ENCODE measurements at places on chromosomes 4 and X. TPM values are rescaled to one million over a fixed set of nuclear protein-coding genes. Genes with fewer than 3 reads are reported as not detected.

DNA sequence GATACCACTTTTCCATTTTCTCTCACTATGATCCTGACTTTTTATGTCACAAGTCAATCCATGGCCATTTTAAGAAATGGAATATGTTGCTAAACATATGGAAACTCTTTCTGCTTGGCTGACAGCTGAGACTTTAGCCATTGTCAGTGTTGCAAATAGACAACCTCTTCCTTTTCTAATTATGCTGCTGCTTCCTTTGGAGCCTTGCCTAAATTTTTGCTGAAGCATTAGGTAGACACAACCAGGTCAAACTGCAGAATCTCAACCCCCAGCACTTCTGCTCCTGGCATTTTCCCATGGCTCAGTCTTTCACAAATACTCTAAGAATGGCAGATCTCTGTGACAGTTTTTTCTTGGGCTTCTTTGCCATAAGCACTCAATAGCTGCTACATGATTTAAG lies 543.3 kb downstream of the GRID2 start:
- no peaks in the 10 kb centered on the region for H3K36me3 ChIP-seq
- no peaks in the 10 kb centered on the region for H3K4me1 ChIP-seq
- H3K4me3 ChIP-seq = no peak overlapping the region
- DNase-seq = no peak
- no peak overlapping the region for H3K27ac ChIP-seq

The IQSEC2 gene
- total RNA-seq = 8.2 TPM

GRCh38 chr4:123555233-123555806 lies 158.7 kb downstream of the SPRY1 start:
- peaks cover 2% of the 10 kb centered on the region for H3K27me3 ChIP-seq
- DNase-seq = no peak
- peaks cover 3% of the 10 kb centered on the region for H3K36me3 ChIP-seq
- H3K4me1 ChIP-seq = peaks cover 53% of the 10 kb centered on the region
- peak overlapping the region; percentile 29 for H3K4me3 ChIP-seq
- peak overlapping the region; percentile 92 for H3K27ac ChIP-seq

GRCh38 chr4:27288496-27288895 lies 427.9 kb downstream of the STIM2 start:
- no peaks in the 10 kb centered on the region for H3K36me3 ChIP-seq
- H3K27me3 ChIP-seq = no peaks in the 10 kb centered on the region
- H3K4me1 ChIP-seq = no peaks in the 10 kb centered on the region
- no peak for DNase-seq
- H3K4me3 ChIP-seq = no peak overlapping the region
- no peak overlapping the region for H3K27ac ChIP-seq

DNA sequence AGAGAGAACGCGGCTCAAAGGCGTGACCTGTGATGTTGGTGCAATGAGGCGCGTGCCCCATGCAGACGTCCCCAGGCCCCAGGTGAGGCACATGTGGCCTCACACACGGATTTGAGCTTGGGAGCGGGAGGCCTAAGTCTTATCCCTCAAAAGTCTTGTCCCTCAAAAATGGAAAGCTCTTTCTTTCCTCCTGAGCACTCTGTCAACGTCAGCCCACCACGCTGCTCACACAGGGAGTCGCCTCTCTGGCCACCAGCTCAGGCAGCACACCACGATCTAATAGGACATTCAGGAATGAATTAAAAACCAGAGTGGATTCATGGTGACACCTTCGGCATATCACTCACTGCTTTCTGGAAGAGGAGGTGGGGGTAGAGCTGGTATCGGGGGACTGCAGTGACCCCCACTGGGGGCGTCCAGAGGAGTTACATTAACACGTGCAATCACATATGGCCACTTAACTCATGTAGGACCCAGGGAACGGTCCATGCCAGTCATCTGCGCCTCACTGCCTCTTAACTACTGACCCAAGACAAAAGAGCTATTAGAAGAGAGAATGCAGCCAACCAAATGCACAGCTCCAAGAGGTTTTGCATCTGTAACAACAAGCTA lies 21.9 kb upstream of the CYP4V2 start:
- peaks cover 3% of the 10 kb centered on the region for H3K36me3 ChIP-seq
- no peaks in the 10 kb centered on the region for H3K4me1 ChIP-seq
- no peak overlapping the region for H3K4me3 ChIP-seq
- no peak for DNase-seq

The CXorf49B gene
- total RNA-seq = not detected

DNA sequence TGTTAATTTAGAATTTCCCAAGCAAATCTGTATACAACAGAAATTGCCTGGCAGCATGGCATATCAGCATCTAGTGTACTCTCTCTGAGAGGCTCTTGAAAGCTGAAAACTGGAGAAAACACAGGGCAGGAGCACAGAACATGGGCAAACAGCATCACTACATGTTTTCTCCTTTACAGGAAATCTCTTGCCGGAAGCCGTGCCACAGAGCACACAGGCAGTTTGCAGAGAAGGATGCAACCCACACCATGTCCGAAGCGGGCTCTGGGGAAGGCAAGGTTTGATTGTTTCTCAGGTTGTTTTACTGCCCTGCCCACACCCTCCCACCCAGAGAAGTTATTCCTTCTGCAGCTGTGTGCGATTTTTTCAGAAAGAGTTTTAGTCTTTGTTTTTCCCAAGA lies 41.1 kb upstream of the FAM9C start:
- no peak overlapping the region for H3K4me3 ChIP-seq
- no peaks in the 10 kb centered on the region for H3K27me3 ChIP-seq
- H3K27ac ChIP-seq = no peak overlapping the region
- DNase-seq = no peak
- H3K4me1 ChIP-seq = peaks cover 29% of the 10 kb centered on the region
- no peaks in the 10 kb centered on the region for H3K36me3 ChIP-seq

- no peaks in the 10 kb centered on the region for H3K4me1 ChIP-seq
- no peak for DNase-seq
- peaks cover 48% of the 10 kb centered on the region for H3K27me3 ChIP-seq
- H3K36me3 ChIP-seq = no peaks in the 10 kb centered on the region
- H3K4me3 ChIP-seq = no peak overlapping the region
- H3K27ac ChIP-seq = no peak overlapping the region
Observed at GRCh38 chr4:47705326-47705981, 132.4 kb downstream of the CORIN start.

The SMIM43 gene
- not detected for total RNA-seq

- no peak for DNase-seq
- no peaks in the 10 kb centered on the region for H3K36me3 ChIP-seq
- peaks cover 20% of the 10 kb centered on the region for H3K4me1 ChIP-seq
- no peaks in the 10 kb centered on the region for H3K27me3 ChIP-seq
Observed at GRCh38 chrX:38150993-38151392, 69.7 kb downstream of the SRPX start.

The BEX5 gene
- total RNA-seq = 0.42 TPM

The MAGEE1 gene
- 4.4 TPM for total RNA-seq

DNA sequence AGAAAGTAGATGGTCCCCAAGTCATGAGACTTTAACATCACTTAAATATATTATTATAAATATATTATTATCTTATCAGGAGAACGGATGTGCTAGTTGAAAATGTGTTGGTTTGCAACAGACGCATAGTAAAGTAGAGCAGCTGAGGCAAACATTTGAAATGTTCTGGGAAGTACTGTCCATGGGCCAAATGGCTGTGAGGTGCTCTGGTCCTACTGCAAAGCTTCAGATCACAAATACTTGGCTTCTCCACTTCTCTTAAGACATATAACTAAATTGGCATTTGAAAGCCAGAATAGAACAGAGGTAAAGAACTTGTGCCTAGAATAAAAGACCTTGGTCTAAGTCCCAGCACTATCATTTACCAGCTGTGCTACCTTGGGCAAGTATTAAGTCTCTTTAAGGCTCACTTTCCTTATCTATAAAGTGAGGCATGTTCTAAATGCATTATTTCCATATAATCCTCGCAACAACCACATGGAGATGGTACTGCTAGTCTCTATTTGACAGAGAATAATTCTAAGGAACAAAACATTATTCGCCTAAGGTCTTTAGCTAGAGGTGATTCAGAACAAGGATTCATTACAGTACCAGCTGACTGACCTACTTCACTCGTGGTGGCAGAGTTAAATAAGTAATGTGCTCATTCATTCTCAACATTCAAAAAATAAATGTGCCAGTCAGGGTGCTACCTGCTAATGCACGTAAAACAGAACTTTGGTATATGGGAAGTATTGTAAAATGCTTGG lies 297.1 kb downstream of the PPP3CA start:
- peaks cover 9% of the 10 kb centered on the region for H3K4me1 ChIP-seq
- no peak overlapping the region for H3K27ac ChIP-seq
- H3K27me3 ChIP-seq = no peaks in the 10 kb centered on the region
- no peak for DNase-seq

GRCh38 chr4:158810487-158811215 lies 41.8 kb downstream of the FNIP2 start:
- DNase-seq = no peak
- peak overlapping the region; percentile 39 for H3K4me3 ChIP-seq
- no peaks in the 10 kb centered on the region for H3K36me3 ChIP-seq
- no peaks in the 10 kb centered on the region for H3K27me3 ChIP-seq

The NDUFB11 gene
- total RNA-seq = 65.4 TPM

The XPNPEP2 gene
- total RNA-seq = not detected

The GNPDA2 gene
- total RNA-seq = 17.9 TPM

DNA sequence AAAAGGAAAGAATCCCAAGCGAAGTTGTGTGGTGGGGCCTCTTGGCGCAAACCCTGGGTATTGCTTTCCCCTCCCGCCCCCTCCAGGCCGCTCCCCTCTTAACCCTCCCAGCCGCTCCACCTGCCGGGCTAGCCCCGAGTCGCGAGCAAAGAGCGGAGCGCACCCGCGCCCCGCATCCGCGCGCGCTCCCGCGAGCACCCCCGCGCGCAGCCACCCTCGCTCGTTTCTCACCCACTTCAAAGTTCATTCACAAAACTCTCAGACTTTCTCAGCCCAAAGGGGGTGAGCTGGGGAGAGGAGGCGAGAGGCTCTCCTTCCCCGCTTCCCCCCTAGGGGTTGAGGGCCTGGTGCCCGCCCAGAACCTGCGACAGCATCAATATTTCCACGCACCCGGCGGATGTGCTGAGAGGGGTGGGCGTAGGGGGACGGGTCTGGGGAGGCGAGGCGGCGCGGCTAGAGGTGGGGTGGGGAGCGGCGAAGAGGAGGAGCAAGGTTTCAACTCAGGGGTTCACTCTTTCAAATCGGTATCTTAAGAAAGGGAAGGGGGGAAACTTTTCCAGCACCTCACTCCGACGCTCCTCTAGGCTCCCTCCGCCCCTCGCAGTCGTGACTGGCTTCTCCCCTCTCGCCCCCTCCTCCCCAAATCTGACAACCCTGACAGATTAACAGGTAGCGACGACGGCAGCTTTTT lies 1.8 kb downstream of the MAML3 start:
- peak overlapping the region; percentile 66 for H3K27ac ChIP-seq
- peak overlapping the region; percentile 81 for H3K4me3 ChIP-seq
- DNase-seq = no peak
- peaks cover 16% of the 10 kb centered on the region for H3K4me1 ChIP-seq

The HPRT1 gene
- 22.4 TPM for total RNA-seq

The GPR82 gene
- total RNA-seq = not detected

DNA sequence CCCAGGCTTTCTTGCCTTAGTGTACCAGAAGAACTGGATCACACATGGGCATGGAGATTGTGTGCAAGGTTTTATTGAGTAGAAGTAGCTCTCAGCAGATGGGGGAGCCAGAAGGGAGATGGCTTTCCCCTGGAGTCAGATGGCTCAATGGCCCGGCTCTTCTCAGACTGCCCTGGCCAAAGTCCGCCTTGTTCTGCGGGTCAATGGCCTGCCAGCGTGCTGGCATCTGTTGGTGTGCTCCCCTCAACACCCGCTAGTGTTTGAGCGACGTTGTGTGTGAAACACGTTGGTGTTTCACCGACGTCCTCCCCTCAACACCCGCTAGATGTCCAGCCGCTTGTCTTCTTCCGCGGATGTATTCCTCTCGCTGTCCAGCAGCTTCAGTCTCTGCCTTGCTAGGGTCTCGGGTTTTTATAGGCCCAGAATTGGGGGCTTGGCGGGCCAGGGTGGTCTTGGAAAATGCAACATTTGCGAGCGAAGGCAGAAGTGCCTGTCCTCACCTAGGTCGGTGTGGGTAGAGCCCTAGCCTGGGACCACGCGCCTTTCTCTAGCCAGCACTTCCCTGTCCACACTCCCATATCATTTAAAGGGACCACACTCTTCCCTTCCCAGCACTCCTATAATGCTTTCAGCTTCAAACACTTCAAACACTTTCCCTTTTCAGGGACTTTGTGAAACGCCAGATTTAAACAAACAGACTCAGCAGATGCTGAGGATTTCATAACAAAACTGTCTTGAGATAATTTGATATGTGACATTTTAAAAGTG lies 21.1 kb upstream of the PRKG2 start:
- no peak overlapping the region for H3K4me3 ChIP-seq
- DNase-seq = no peak
- peaks cover 22% of the 10 kb centered on the region for H3K27me3 ChIP-seq
- no peaks in the 10 kb centered on the region for H3K4me1 ChIP-seq
- no peak overlapping the region for H3K27ac ChIP-seq
- no peaks in the 10 kb centered on the region for H3K36me3 ChIP-seq

DNA sequence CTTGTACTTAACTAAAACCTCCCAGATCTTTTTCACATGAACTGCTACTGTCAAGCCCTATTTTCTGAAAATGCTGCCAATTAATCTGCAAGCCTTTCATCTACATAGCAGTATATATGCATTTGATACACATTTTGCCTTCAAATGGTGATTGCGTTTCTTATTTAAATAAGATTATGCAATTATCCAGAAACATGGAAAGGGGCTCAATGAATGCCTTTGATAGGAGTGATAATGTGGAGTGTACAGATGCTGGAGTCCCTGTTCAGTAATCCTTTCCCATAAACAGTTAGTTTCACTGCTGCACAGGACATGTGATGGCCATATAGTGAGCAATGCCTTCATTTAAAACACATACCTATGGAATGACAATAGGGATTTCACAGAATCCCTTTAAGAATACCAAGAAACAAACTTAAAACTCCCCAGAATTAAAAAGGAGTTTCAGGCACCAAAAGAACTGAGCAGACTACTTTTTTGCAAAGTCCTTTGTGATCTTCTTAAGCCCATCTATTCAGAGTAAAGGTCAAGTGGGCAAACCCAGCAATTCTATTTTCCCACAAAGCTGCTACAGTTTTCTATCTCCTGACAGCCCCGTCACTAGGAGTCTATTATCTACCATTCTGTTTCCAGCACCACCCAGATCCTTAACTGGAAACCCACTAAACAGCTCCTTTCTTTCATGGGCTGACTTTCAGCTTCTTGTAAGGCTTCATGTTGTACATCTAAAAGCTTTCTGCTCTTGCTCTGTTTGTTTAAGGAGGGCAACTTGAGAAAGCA lies 120.3 kb downstream of the UNC5C start:
- DNase-seq = no peak
- no peaks in the 10 kb centered on the region for H3K36me3 ChIP-seq
- no peaks in the 10 kb centered on the region for H3K27me3 ChIP-seq
- peaks cover 33% of the 10 kb centered on the region for H3K4me1 ChIP-seq

The CTAG1A gene
- total RNA-seq = not detected

DNA sequence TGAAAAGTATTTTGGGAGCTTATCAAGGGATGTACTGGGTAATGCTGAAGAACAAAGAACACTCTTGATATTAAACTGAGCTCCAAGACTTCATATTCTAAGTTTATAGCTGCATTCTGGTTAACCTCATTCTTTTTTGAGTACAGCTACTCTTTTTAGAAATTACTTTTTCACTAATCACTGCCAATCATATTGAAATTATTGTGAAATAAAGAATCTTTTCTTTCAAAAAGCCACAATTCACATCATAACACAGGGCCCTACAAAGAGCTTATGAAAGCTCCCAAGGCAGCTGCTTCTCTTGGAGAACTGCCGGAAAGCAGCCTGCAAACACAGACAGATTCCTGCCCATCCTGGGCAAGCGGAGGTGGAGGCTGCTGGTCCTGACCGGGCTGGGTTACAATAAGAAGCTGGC lies 121.4 kb downstream of the RNF150 start:
- no peak for DNase-seq
- peaks cover 3% of the 10 kb centered on the region for H3K36me3 ChIP-seq
- no peak overlapping the region for H3K4me3 ChIP-seq
